ENCODE measurements at places on chromosomes 16 and 17.

DNA sequence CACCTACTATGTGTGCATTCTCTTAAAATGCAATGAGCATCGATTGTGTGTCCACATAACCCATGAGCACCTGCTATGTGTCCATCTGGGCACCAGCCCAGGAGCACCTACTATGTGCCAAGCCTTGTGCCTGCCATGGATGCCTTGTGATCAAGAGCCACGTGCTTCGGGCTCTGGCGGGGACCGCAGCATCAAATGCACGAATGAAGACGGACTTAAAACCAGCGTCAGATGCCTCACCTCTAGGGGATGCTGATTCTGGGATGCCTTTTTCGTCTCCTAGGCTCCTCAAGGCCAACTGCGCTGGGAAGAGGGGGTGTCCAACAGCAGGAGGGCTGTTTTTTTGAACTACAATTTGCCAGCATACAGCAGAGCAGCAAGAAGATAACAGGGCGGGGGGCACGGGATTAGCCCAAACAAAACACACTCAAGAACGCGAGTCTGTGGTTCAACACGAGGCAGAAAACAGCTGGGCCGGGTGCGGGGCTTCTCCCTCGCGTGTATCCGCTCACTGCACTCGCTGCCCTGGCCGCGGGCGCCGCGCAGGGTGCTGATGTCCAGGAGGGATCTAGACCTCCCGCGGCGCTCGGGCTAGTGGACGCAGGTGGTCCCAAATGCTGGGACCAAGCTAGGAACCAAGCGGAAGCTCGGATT, 1.2 kb upstream of the GLIS2 start:
- DNase-seq: no peak

- DNase-seq: no peak
Observed at GRCh38 chr16:66923247-66923731, 2.0 kb downstream of the RRAD start.

- no peak for DNase-seq
Observed at GRCh38 chr17:45748731-45749310, 35.3 kb upstream of the CRHR1 start.

GRCh38 chr17:44039829-44040635, 25.3 kb upstream of the TMEM101 start:
- no peak for DNase-seq

DNA sequence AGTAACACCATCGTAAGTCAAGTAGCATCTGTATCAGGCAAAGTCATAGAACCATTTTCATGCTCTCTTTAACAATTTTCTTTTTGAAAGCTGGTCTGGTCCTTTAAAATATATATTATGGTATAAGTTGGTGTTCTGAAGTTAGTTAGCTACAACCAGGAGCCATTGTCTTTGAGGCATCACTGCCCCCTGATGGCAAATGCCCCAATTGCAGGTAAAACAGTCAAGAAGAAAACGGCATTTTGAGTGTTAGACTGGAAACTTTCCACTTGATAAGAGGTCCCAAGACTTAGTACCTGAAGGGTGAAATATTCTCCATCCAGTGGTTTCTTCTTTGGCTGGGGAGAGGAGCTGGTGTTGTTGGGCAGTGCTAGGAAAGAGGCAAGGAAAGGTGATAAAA, 14.1 kb downstream of the TP53 start:
- no peak for DNase-seq

GRCh38 chr16:85100265-85100664, 12.0 kb downstream of the CIBAR2 start:
- DNase-seq: no peak

GRCh38 chr17:38768417-38768816, 15.9 kb downstream of the PSMB3 start:
- no peak for DNase-seq

DNA sequence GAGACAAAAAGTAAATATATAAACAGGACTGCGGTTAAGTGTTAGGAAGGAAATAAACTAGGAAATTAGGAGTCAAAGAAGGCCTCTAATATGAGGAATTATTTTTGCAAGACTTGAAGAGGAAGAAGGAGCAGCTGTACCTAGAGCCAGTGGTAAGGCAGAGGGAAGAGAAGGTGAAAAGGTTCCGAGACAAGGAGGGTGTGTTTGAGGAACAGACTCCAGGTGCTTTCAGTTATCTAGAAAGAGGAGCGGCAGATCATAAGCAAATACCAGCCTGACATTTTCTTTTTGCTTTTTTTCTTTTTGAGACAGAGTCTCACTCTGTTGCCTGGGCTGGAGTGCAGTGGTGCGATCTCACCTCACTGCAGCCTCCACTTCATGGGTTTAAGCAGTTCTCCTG, 61.0 kb downstream of the CHD9 start:
- DNase-seq: no peak

DNA sequence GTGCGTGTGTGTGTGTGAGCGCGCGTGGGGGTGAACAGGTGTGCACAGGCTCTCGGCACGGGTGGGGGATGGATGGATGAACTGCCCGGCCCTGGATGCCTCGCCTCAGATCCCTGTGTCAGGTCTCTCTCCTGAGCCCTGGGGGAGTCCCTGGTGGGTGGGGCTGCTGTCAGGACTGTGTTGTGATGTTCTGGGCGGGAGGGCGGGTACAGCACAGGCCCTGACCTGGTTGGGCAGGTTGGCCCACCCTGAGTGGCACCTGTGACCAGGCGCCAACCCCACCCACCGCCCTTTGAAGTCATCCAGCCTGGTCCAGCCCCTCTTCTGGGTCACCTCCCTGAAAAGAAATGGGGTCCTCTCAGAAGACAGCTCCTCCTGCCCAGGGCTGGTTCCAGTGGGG, 41.6 kb upstream of the TAC4 start:
- DNase-seq: no peak

GRCh38 chr16:29700253-29700987, 21.4 kb downstream of the QPRT start:
- DNase-seq: peak; percentile 59

DNA sequence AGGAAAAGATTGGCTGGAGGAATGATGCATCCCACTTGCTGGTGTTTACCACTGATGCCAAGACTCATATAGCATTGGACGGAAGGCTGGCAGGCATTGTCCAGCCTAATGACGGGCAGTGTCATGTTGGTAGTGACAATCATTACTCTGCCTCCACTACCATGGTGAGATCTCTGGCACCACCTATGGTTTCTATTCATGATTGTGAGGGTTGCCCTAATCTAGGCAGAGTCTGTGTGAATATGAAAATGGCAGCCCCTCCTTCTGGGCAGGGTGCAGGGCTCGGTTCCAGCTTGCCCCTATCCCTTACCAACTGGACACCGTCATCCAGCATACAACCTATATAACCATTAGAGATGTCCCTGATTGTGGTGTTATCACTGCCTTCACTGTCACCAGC, 33.4 kb downstream of the ITGB3 start:
- DNase-seq: no peak

- DNase-seq: no peak
Observed at GRCh38 chr16:58814348-58814801, 80.3 kb upstream of the GOT2 start.

DNA sequence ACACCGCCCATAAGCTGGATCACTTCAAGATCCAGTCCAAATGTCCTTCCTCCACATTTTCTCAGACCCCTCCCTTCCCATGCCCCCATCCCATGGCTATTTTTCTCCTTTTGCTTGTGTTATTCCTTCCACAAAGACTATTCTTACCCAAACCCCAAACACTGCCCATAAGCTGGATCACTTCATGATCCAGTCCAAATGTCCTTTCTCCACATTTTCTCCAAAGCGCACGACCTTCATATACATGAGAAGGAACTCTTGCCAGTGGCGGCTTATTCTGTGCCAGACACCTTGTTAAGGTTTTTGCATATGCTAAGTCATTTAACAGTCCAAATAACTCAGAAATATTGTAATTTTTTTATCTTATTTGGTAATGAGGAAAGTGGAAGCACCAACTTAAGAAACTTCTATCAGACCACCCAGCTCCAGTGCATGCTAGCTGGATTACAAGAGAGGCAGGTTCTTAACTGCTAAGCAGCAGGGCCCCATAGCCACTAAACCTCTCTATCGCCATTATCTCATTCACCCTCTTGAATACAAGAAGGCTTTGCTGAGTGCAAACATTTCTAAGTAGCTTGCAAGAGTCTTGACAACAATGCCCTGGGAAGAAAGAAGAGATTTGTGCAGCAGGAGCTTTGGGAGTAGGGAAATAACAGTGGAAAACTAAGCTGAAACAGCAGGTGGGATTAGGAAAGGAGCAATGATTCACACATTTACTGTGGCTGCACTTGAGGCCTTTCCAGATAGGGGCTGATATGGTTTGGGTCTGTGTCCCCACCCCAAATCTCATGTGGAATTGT, 428.2 kb upstream of the MAF start:
- no peak for DNase-seq

DNA sequence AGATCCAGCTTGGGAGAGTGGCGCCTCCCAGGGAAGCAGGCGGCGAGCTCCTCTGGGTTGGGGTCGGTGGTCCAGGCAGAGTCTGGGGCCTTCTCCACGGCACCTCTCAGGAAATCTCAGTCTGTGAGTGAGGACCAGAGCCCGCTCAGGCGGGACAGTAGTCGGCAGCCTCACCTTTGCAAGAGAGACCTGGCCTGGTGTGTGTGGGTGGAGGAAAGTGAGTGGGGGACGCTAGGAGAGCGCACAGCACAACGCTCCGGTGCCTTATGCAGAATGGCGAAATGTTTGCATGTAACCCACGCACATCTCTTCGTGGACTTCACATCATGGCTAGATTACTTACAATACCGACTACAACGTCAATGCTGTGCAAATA, 2.2 kb downstream of the AHSP start:
- no peak for DNase-seq

DNA sequence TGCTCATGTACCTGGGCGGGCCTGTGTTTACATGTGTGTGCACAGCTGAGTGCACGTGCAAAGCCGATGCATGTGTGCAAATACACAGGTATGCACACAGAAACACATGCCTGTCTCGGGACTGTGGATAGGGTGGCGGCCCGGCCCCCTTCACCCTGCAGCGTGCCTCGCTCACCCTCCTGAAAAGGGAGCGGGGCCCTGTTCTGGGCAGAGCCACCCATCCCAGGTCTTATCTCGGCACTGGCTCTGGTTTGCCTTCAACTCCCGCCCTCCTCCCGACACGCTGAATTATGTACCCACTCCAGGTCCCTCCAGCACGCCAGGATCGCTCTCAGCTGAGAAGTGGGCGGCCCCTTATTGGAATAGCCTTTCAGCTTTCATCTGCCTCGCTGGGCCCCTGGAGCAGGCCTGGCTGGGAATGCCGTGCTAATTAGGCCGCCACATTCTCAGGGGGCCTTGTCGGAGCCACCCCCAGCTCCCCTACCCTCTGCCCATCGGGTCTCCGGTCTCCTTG, 77.8 kb downstream of the RTN4RL1 start:
- DNase-seq: no peak

DNA sequence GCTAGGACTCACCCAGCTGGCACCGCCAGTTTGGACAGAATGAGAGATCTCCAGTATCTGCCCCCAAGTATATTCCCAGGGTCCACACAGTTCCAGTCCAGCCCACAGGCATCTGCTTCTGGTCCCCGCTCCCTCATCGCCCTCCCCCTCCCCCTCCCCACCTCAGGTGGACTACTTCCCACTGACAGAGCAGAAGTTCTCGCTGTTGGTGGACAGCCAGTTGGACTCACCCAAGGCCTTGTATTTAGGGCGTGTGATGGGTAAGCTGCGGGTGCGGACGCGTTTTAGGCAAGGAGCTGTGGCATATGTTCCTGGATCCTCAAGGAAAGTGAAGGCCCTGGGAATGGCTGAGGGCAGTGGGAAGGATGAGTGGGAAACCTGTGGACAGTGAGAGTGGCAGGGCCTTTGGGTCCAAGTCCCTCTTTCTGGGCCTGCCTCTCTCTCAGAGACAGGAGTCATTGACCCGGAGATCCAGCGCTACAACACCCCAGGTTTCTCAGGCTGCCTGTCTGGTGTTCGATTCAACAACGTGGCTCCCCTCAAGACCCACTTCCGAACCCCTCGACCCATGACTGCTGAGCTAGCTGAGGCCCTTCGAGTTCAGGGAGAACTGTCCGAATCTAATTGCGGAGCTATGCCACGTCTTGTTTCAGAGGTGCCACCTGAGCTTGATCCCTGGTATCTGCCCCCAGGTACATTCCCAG, 14.9 kb downstream of the CNTNAP1 start:
- no peak for DNase-seq

DNA sequence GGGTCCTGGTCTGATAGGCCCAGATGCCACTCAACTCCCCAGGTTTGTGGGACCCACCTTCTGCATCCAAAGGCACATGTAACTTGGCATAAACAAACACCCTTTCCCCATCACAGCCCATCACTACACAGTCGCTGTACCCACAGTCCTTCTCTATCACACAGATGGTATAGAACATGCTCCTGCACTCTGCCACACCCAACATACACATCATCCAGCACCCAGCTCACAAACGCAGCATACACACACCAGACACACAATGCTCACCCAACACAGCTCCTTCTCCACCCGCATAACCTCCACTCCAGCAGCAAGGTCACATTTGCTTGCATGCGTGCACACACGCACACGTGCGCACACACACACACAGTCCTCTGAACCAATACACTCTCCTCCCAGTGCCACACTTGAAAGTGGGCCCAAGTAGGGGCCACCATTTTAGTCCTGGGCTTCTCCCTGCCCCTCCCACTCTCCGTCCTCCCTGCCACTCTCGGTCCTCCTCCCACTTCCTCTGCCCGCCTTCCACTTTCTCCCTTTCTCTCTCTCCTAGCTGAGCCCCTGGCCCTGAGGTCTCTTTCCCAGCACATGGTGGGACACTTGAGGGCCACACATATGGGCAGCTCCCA, 8.5 kb upstream of the TMEM92 start:
- no peak for DNase-seq

- DNase-seq: no peak
Observed at GRCh38 chr16:53599548-53599947, 96.5 kb upstream of the AKTIP start.

DNA sequence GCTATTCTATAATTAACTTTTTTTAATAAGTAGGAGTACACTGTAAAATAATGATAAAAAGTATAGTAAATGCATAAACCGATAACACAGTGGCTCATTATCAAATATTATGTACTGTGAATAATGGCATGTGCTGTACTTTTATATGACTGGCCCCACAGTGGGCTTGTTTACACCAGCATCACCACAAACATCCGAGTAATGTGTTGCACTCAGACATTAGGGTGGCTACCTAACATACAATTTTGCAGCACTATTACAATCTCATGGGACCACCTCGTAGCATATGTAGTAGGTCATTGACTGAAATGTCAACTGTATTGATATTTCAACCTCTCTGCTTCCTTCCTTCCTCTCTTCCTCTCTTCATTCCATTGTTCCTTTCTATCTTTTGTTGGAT, 51.7 kb downstream of the TBX4 start:
- DNase-seq: no peak

Data from stimulated activated CD4-positive, alpha-beta T cell treated with anti-CD3 and anti-CD28 coated beads, TNF-alpha, amount 100 ng/mL, for 24 hours (primary cell).